ENCODE measurements at places on chromosomes 5 and 9. TPM values are rescaled to one million over a fixed set of nuclear protein-coding genes. Genes with fewer than 3 reads are reported as not detected.

GRCh38 chr5:168820874-168821273 is 241.7 kb upstream of the PANK3 start:
- peaks cover 4% of the 10 kb centered on the region for H3K4me1 ChIP-seq
- H3K36me3 ChIP-seq = no peaks in the 10 kb centered on the region
- no peak overlapping the region for H3K27ac ChIP-seq
- no peak for DNase-seq

GRCh38 chr9:138053996-138054752 is 176.6 kb downstream of the CACNA1B start:
- H3K27me3 ChIP-seq = no peaks in the 10 kb centered on the region
- H3K4me3 ChIP-seq = no peak overlapping the region
- H3K36me3 ChIP-seq = no peaks in the 10 kb centered on the region
- H3K4me1 ChIP-seq = peaks cover 8% of the 10 kb centered on the region
- DNase-seq = no peak

- H3K27me3 ChIP-seq = no peaks in the 10 kb centered on the region
- no peaks in the 10 kb centered on the region for H3K36me3 ChIP-seq
- DNase-seq = no peak
- H3K4me3 ChIP-seq = no peak overlapping the region
These were observed 164.8 kb downstream of the MACROH2A1 start for GRCh38 chr5:135234242-135234641.

- no peak overlapping the region for H3K27ac ChIP-seq
- DNase-seq = no peak
- H3K36me3 ChIP-seq = no peaks in the 10 kb centered on the region
- no peaks in the 10 kb centered on the region for H3K27me3 ChIP-seq
- H3K4me1 ChIP-seq = no peaks in the 10 kb centered on the region
These were observed 16.0 kb downstream of the TRMO start for GRCh38 chr9:97906236-97906831.

GRCh38 chr5:131883984-131884383 is 61.5 kb downstream of the MEIKIN start:
- H3K36me3 ChIP-seq = no peaks in the 10 kb centered on the region
- H3K4me3 ChIP-seq = no peak overlapping the region

PLPP7 gene
- 5.0 TPM for polyA plus RNA-seq

- H3K4me1 ChIP-seq = peaks cover 16% of the 10 kb centered on the region
- no peak overlapping the region for H3K4me3 ChIP-seq
- DNase-seq = no peak
- H3K27ac ChIP-seq = no peak overlapping the region
- H3K36me3 ChIP-seq = no peaks in the 10 kb centered on the region
These were observed 25.6 kb downstream of the STC2 start for GRCh38 chr5:173302546-173303155.

CDX1 gene
- polyA plus RNA-seq = 0.06 TPM

DNA sequence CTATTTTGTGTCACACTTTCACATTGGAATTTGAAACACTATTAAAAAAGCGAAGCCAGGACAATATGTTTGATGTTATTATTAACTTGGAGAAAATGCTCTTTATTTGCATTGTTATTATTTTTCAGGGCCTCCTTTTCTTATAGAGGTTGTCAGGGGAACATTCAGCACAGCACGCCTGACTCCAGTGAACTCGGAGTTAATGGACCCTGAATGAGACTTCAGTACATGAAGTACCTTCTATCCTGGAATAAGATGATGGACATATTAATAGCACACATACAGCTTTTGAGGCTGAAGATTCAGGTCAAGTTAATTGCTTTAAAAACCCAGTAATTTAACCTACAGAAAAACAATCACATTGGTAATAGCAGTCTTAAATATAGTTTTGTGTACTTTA is 652.9 kb downstream of the SEMA5A start:
- H3K4me3 ChIP-seq = no peak overlapping the region
- H3K36me3 ChIP-seq = no peaks in the 10 kb centered on the region
- H3K4me1 ChIP-seq = no peaks in the 10 kb centered on the region
- H3K27ac ChIP-seq = no peak overlapping the region
- DNase-seq = no peak

GRCh38 chr9:75866273-75866871 is 24.1 kb upstream of the PCSK5 start:
- no peaks in the 10 kb centered on the region for H3K27me3 ChIP-seq
- H3K27ac ChIP-seq = no peak overlapping the region
- DNase-seq = peak; percentile 64
- H3K4me3 ChIP-seq = no peak overlapping the region
- H3K4me1 ChIP-seq = no peaks in the 10 kb centered on the region
- no peaks in the 10 kb centered on the region for H3K36me3 ChIP-seq

DNA sequence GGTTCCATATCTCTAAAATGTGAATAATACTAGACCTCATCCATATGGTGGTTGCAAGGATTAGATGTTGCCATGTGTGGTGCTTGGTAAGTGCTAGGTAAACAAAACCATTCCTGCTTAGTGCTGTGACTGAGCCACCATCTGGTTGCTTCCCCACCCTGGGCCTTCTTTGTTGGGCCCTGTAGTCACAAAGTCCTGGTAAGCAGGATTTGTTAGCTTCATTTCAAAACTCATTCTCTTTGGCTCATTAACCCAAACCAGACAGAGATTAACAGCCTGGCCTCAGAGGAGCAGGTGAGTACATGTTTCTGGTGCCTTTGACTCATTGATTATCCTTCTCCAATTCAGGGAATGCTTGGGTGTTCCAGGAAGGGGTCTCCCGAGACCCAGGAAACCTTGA is 240.2 kb downstream of the ARHGAP26 start:
- H3K27me3 ChIP-seq = no peaks in the 10 kb centered on the region
- no peak for DNase-seq
- H3K4me3 ChIP-seq = no peak overlapping the region
- H3K27ac ChIP-seq = no peak overlapping the region

DENND1A gene
- 33.9 TPM for polyA plus RNA-seq

VCAN gene
- 146 TPM for polyA plus RNA-seq

HTR4 gene
- polyA plus RNA-seq = not detected

DNA sequence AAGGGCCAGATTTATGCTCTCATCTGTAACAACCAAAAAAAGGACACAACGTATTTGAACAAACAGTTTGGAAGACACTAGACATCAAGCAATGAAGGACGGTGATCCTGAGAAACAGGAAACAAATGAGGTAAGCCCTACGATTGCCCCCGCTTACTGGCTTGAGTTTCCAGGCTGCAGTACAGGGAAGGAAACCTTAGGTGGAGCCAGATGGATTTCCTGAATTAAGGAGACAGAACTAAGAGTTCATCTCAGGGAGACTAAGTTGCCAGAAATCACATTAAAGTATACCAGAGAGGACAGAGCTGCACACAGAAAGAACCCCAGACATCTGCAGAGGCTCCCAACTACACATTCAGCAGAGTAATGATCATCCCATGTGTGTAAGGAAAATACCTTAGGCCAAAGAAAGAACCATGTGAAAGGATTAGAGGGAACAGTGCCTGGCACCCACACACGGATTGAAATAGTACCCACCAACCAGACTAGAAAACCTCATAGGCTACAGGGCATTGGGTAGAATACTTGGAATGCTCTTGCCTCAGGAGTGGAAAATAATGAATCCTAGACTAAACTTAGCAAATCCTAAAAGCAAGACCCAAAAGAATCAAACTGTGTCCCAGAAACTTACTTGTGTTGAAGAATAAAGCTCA is 99.3 kb upstream of the NIPBL start:
- H3K4me3 ChIP-seq = no peak overlapping the region
- no peaks in the 10 kb centered on the region for H3K4me1 ChIP-seq
- H3K27ac ChIP-seq = no peak overlapping the region
- no peaks in the 10 kb centered on the region for H3K27me3 ChIP-seq

GRCh38 chr5:173637340-173637739 is 20.9 kb upstream of the BOD1 start:
- no peak for DNase-seq
- no peaks in the 10 kb centered on the region for H3K4me1 ChIP-seq
- H3K36me3 ChIP-seq = no peaks in the 10 kb centered on the region
- H3K27ac ChIP-seq = no peak overlapping the region

DNA sequence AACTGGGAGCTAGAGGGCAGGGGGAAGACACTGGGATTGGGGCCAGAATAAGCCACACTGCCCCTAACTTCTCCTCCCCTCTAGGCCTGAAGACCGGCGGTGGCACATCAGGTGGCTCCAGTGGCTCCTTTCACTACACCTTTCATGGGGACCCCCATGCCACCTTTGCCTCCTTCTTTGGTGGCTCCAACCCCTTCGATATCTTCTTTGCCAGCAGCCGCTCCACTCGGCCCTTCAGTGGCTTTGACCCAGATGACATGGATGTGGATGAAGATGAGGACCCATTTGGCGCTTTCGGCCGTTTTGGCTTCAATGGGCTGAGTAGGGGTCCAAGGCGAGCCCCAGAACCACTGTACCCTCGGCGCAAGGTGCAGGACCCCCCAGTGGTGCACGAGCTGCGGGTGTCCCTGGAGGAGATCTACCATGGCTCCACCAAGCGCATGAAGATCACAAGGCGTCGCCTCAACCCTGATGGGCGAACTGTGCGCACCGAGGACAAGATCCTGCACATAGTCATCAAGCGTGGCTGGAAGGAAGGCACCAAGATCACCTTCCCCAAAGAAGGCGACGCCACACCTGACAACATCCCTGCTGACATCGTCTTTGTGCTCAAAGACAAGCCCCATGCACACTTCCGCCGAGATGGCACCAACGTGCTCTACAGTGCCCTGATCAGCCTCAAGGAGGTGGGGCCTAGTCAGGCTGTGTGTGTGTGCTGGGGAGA is 6.8 kb downstream of the DNAJB5 start:
- no peak overlapping the region for H3K4me3 ChIP-seq
- H3K27ac ChIP-seq = no peak overlapping the region
- H3K27me3 ChIP-seq = no peaks in the 10 kb centered on the region
- H3K4me1 ChIP-seq = peaks cover 21% of the 10 kb centered on the region
- DNase-seq = no peak
- H3K36me3 ChIP-seq = peaks cover 25% of the 10 kb centered on the region

DNAH5 gene
- polyA plus RNA-seq = 0.06 TPM

PHYHD1 gene
- polyA plus RNA-seq = 25.6 TPM

DNA sequence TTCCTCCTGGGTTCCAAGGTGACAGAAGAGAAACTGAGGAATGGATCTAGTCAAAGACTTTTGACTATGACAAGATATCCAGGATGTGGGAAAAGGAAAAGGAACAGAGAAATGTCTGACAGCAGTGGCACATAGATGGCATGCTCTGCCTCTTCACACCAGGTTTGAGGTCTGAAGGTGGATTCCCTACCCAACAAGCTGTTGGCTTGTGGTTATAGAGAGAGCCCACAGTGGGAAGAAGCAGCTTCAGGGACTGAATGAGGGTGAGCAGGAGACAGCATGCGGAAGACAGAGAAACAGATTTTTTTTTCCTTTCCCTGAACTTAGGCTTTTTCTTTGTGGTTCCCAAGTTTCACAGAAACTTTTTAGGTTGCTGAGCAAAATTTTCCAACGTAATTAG is 20.6 kb downstream of the IFNW1 start:
- no peak overlapping the region for H3K27ac ChIP-seq
- H3K36me3 ChIP-seq = no peaks in the 10 kb centered on the region
- H3K4me1 ChIP-seq = no peaks in the 10 kb centered on the region
- DNase-seq = no peak

DNA sequence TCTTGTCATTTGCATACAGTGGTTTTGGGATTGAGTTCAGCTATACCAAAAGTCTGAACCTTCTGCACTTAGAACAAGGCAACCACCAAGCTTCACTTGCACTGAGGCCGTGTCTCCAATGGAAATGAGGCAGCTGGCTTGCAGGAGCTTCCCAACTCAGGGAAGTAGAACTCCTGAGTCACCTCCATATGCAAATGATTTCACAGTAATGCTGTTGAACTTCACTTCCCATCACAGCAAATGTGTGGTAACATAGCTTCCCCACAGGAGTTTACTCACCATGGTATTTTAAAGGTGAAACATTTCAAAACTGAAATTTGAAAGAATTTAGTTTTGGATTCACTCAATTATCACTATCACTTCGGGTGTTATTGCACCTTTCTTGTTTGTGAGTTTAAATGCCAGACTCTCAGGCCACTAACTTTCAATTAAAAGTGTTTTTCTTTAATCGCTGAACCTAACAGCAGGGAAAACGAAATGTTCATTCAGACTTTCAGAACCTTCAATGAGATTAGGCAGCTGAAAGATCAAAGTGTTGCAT is 9.0 kb downstream of the CD274 start:
- H3K36me3 ChIP-seq = no peaks in the 10 kb centered on the region
- no peaks in the 10 kb centered on the region for H3K4me1 ChIP-seq
- H3K27me3 ChIP-seq = no peaks in the 10 kb centered on the region
- H3K4me3 ChIP-seq = no peak overlapping the region
- H3K27ac ChIP-seq = no peak overlapping the region
- DNase-seq = no peak

OR13D1 gene
- not detected for polyA plus RNA-seq

DNA sequence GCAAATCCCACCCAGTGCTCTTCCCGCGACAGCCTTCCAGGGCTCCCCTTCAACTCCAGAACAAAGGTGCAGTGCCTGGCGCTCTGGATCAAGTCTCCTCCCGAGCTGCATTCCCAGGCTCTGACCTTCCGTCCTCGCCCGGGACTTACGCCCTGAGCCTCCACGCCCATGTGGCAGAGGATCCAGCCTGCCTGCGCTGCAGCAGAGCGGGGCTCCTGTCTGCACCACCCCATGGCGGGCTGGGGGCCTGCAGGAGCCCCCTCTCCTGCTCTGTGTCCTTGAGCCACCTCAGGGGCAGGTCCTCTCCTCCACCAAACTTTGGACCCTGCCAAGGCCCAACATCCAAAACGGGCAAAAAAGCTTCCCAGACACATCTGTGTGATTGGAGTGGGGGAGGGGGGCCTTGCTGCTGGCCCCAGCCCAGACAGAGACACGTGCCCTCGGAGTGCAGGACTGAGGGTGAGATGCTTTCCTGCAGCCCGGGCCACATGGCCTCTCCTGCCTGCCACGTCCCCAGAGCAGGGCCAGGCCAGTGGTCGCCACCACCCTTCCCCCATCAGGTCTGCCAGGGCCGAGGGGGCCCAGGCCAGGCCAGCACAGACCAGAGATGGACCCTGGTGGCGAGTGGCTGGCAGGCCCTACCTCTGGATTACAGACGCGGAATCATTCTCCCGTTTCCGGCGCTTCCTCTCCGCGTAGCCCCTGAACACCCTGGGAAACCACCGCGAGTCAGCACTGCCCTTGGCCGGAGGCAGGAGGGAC is 4.4 kb downstream of the NSMF start:
- H3K27me3 ChIP-seq = no peaks in the 10 kb centered on the region
- H3K27ac ChIP-seq = 0 out of 2 replicates have a peak overlapping the region, but pooled peaks have one; percentile 30
- DNase-seq = no peak
- peaks cover 7% of the 10 kb centered on the region for H3K36me3 ChIP-seq
- H3K4me3 ChIP-seq = peak overlapping the region; percentile 34

RNF183 gene
- polyA plus RNA-seq = 0.15 TPM

MYMK gene
- 0.30 TPM for polyA plus RNA-seq

RANBP3L gene
- not detected for polyA plus RNA-seq

All from H1 (cell line).